MV-4-11 (cell line): ENCODE measurements at places on chromosomes 1 and 21.

GRCh38 chr1:119253366-119253765 is 112.9 kb upstream of the WARS2 start:
- DNase-seq = no peak

DNA sequence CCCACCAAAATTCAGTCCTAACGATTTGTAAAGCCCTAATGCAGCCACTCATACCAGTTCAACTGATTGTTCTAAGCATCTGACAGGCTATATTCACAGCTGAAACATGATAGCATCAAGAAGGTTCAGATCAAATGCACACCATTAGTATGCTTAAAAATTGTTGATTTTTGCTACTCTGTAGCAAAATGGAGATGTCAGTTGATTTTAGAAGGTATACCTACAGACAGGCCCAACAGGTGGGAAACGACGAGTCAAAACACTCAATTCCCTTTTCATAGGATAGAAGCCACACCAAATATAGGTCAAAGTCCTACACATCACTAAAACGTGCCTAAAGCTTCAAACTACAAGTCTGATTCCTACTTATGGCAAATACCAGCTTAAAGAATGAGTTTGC is 6.7 kb downstream of the SFPQ start:
- no peak for DNase-seq

GRCh38 chr1:161260376-161261260 is 2.1 kb downstream of the PCP4L1 start:
- DNase-seq = no peak

GRCh38 chr21:37184784-37185593 is 82.1 kb downstream of the VPS26C start:
- DNase-seq = no peak

GRCh38 chr1:165075725-165076370 is 280.7 kb downstream of the LMX1A start:
- DNase-seq = peak; percentile 31

- no peak for DNase-seq
These were observed 23.0 kb downstream of the CHD5 start for GRCh38 chr1:6157132-6157527.
